ENCODE measurements at places on chromosomes 16 and 17.

DNA sequence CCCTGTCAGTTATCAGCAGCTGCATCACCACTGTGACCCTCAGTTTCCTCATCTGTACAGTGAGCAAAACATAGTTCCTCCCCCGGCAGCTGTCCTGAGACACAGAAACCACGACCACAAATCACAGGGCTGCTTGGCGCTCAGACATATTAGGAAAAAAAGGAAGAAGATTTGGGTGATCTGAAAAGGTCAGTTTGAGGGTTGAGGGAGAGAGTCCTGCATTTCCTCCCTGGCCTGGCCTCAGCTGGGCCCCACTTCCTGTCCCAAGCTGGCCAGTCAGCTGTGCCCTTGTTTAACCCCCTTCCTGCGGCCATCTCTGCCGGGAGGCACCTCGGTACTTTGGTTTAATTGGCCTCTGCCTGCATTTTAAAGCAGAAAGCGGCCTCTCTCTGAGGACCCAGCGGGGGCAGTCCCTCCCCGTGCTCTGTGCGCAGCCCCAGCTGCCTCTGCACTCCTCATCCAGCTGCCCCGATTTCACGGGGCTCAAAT, 24.0 kb upstream of the CIBAR2 start:
- DNase-seq, result no peak

- no peak for DNase-seq
These were observed 40.8 kb downstream of the YPEL2 start for GRCh38 chr17:59372138-59372751.

DNA sequence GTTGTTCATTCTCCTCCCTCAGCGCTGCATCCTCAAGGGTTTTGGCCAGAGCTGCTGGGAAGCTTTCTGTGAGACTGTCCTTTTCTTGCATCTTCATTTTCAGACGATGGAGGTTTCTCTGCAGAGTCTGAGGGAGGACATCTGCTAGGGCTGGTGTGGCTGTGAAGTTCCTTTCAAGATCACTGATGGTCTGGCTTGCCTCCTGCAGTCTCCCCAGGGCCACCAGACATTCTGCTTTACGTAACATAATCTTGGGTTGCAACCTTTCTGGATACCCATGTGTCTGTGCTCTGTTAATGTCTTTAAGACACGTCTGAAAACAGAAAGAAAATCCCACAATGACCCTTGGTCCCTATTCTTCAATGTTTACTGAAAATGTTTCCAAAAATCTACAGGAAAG, 29.0 kb downstream of the SMYD4 start:
- no peak for DNase-seq

- DNase-seq, result peak; percentile 83
These were observed 29.9 kb upstream of the ARL4D start for GRCh38 chr17:43368740-43369506.

DNA sequence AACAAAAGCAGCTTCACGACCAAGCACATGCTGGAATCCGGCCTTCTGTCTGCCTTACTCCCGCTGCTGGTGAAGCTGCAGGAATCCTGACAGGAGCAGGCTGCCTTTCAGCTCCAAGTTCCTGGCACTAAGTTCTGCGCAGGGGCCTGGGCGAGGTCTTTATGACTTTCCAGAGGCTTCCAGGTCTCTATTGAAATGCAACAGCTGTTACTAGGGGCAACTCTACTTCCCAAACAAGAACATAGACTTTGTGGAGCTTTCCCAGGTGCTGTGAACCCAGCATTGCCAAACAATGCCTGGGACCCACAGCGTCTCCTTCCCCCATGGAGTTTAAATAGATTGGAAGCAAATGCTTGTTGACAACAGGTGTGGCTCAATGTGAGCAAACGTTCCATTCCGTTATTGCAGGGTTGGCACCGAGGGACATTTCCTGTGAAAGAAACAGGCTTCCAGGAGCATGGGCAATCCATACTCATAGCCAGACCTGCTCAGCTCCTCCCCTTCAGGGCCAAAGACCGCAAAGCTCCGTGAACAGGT, 156.0 kb downstream of the CDH13 start:
- DNase-seq, result peak; percentile 62

All from neural progenitor cell (in vitro differentiated cells).